ENCODE measurements at places on chromosomes 12 and 14.

DNA sequence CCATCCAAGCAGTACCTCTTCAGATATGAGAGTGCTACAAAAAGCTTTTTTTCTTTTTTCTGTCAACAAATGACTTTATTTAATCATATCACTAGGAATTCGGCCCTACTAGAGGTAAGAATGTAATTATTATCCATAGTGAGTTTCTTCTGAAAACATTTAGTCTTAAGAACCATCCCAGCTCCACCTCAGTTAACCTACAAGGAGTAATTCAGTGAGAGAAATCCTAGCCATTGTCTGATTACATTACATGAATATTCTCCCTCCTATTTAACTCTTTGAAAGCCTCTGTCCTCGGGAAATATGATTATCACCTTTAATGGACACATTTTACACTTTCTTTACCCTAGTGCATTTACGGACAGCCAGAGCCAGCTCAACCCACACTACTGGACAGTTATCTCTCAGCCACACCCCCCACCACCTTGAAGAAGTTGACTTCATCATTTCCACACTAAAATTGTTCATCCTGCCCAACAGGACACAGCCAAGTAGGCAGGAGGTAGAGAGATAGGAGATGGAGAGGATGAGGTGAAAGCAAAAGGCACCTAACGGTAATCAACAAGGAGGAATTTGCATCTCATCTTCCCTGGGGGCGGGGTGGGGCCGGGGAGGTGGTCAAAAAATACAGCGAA lies 1.3 kb downstream of the PPFIA2 start:
- no peak for DNase-seq

- no peak for DNase-seq
These were observed 41.6 kb upstream of the TTC7B start for GRCh38 chr14:90857866-90858265.

- no peak for DNase-seq
These were observed 26.7 kb upstream of the WSCD2 start for GRCh38 chr12:108102363-108102762.

GRCh38 chr12:2144951-2145350 lies 92.2 kb downstream of the CACNA1C start:
- DNase-seq = no peak

- no peak for DNase-seq
These were observed 257.9 kb upstream of the TMEM132C start for GRCh38 chr12:128009108-128009507.

DNA sequence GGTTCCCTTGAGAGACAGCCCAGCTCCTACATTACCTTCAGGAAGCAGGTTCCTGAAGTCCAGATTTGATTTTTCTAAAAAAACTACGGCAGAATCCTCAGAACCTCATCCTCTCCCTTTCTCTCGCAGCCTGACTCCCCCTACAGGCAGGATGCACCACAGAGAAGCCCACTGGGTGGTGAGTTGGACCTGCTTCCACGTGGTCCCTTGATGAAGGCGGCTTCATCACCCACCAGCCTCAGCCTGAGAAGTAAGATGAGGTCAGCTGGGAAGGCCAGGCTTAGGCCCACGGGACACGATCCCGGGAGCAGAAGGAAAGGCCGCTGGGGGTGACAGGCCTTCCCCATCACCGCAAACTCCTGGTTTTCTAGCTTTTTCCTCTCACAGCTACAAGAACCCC lies 83.0 kb downstream of the ACTN1 start:
- no peak for DNase-seq

DNA sequence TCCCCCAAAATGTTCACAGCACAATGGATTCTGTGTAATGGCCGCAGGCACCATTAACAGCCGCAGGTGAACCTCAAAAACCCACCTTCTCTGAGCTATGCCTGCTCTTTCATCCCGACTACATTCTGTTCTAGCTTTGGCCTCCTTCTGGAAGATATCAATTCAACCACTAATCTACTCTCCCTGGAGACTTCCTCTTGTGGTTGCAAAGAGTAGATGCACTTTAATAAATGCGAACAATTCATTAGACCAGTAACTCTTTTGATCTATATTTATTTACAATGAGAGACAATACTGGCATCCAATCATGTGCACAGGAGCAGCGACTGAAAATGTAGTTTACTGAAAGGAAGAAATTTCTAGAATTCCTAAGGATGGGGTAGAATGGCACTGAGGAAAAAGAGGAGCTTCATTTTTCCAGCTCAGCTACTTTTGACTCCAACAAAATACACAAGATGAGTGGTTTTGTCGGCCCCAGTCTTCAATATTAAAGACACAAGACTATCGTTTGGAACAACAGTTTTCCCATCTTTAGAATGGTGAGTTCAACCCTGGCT lies 5.3 kb downstream of the GRIN2B start:
- DNase-seq = no peak

- no peak for DNase-seq
These were observed 360.4 kb downstream of the ATP23 start for GRCh38 chr12:58301730-58302122.

- no peak for DNase-seq
These were observed 19.5 kb downstream of the SDR9C7 start for GRCh38 chr12:56914724-56915123.

- no peak for DNase-seq
These were observed 281.1 kb upstream of the RTL1 start for GRCh38 chr14:101184572-101184971.

- no peak for DNase-seq
These were observed 31.7 kb downstream of the RTRAF start for GRCh38 chr14:52020866-52021717.

DNA sequence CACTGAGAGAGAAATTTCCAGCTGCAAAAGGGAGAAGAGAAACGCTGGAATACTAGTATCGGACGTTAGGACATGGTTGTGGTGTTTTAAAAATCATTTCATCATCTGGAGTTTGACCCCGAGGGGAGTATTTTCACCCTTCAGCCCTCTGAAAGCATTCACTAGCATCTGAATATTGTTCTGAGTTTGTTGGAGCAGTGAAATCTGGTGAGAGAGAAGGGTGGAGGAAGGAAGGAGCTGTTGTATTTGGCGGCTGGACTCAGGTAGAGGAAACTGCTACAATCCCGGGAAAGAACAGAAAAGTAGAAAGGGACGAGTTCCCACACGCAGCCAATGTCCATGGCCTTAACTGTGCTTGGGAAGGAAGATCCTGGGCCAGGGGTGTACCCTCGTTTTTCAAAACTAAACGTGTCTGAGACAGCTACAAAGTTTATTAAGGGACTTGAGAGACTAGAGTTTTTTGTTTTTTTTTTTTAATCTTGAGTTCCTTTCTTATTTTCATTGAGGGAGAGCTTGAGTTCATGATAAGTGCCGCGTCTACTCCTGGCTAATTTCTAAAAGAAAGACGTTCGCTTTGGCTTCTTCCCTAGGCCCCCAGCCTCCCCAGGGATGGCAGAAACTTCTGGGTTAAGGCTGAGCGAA lies 896 bp upstream of the CDKN1B start:
- DNase-seq = no peak

DNA sequence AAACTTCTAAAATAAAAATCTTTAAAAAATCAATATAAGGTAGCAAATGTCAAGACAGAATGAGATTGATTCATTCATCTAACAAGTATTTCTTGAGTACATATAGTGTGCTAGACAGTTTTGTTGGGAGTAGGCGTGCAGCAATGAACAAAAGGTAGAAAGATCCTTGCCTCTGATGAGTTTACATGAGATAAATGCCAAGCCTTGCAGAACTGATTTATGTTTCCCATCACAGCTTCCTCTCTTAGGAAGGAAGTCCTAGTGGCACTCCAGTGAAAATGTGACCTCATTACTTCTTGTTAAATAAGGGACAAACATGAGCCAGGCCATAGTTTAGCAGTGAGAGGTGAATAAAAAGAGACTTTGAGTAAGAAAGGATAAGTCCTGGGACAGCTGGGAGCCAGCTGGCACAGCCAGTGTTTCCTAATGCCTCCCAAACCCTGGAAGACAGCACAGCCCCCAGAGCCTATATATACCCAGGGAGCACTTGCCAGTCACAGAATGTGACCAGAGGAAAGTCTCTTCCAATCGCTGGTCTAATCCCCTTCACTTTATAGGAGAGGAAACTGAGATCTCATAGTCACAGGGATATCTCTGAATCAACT lies 4.7 kb upstream of the COCH start:
- DNase-seq = no peak

GRCh38 chr14:99682809-99683618 lies 1.1 kb upstream of the CYP46A1 start:
- DNase-seq = peak; percentile 91
